ENCODE measurements at places on chromosomes 13 and 19.

- no peak for DNase-seq
These were observed 1.2 kb downstream of the VASP start for GRCh38 chr19:45508417-45508860.

GRCh38 chr13:74128156-74128767 is 5.9 kb downstream of the KLF12 start:
- DNase-seq, result no peak

- no peak for DNase-seq
These were observed 223.0 kb downstream of the TSHZ3 start for GRCh38 chr19:31126236-31126635.

GRCh38 chr13:106650690-106651205 is 82.8 kb upstream of the ARGLU1 start:
- DNase-seq, result no peak

DNA sequence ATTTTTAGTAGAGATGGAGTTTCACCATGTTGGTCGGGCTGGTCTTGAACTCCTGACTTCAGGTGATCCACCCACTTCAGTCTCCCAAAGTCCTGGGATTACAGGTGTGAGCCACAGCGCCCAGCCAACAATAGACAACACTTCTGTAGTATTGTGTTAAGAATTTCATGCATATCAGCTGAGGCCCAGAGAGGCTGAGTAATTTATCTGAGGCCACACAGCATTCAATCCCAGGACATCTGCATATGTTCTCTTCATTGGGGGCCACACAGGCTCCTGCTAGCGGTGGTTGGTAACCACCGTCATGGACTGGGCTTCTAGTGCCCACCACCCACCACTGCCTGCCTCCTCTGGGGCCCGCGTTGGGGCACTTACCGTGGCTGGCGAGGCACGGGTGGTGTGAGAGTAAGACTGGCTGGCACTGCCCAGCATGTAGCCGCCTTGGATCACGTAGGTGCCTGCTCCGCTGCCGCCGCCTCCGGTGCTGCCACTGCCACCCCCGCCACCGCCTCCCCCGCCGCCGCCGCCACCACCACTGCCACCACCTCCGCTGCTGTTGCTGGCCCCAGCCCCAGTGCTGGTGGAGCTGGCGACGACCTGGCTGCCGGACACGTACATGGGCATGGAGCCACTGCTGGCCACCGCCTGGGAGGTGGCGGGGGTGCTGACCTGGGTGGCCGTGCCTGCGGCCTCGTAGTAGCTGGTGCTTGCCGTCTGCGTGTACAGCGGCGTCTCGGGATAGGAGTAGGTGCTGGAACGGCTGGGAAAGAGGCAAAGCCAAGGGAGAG is 20.3 kb downstream of the DCAF15 start:
- DNase-seq, result no peak

DNA sequence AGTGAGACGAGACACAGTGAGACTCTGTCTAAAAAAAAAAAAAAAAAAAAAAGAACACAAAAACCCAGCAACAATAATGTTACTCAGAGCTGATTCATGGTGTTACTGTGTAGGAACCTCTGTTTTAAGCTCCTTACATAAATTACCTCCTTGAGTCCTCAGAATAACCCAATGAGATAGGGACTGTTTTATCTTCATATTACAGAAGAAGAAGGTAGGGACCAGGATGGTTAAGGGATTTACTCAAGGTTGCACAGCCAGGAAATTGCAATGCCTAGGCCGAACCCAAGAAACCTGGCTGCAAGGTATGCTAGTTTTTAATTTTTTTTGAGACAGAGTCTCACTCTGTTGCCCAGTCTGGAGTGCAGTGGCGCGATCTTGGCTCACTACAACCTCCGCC is 1.5 kb upstream of the DAND5 start:
- no peak for DNase-seq

DNA sequence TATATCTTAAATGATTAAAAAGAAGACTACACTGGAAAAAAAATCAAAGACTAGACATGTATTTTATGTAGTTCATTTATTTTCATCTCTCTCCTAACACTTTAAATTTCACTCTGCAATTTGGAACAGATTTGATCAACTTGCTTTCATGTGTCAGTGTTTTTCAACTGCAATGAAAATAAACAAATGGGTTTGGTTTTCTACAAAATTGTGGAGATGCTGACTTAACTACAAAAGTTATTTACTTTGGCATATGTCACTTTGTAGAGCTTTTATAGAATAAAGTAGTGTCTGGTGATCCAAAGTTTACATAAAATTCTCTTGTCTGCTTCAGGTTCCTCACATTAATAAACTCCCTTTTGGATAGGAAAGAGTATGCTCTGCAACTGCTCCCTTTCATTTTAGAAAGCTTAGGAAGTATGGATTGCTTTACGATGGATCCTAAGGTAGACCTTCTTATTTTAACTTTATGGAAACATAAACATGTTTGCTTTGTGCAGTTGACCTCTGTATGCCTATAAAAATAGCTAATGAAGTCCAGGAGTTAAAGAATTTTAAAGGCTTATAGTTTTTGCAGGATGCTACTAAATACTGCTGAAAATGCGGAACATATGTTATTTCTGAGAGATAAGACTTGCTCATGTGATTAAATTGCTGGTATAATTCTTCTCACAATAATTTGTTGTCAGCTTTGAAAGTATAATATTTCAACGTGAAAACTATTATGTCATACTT is 815.9 kb downstream of the PCDH9 start:
- DNase-seq, result no peak

- no peak for DNase-seq
These were observed 103.3 kb downstream of the ZAR1L start for GRCh38 chr13:32211813-32212212.

DNA sequence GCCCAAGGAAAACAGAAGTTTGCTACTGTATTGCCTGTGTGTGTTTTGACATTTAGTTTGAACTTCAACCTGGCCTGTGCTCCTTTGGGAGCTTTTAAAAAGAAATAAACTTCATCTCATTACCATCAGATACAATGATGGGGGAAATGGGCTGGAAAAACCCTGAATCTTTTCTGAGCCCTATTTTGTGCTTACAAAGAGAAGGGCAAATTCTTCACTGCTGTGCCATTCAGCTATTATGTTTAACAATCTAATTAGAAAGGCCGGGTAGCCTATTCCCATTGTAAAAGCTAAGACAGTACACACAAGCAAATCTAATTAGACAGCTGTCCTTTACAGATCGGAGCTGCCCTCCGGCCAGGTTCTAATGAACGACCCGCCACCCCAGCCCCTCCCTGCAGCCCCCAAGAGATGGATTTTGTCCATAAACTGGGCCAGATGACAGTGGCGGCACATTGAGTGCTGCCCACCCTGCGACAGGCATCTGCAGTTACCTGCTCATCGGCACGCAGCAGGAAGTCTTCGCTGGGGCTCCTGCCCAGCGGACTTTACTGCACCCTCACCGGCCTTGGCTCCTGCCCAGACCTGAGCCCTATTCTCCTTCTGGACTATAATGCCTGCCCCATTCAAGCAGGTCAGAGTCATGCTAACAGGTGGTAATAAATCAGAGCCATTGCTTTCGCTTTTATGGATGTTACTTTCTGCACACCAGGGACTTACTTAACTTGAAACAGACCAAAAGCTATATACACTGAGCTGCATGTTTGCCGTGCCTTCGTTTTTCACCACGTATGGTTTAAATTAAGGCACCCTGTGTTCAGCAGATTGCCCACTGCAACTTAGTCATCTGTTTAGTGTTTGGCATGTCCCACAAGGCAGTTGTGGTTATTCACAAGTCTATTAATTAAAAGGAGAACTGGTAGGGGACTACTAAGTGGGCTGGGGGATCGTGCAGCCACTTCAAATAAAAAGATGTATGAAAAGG is 549.6 kb downstream of the FGF9 start:
- DNase-seq, result no peak

GRCh38 chr13:94210816-94211215 is 268.7 kb downstream of the DCT start:
- DNase-seq, result no peak

DNA sequence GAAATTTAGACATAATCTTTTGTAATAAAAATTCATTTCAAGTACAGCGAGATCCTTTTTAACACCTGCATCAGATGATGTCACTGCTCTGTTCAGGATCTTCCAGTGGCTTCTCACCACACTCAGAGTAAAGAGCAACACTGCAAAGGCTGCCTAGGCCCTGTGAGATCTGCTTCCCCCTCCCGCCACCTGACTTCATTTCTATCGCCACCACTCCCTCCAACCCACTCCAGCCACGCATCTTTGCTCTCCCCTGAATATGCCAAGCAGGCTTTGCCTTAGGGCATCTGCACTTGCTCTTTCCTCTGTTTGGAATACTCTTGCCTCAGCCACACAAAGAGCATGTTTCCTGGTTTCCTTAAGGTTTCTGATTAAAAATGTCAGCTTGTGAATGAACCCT is 58.3 kb downstream of the MBNL2 start:
- DNase-seq, result no peak

DNA sequence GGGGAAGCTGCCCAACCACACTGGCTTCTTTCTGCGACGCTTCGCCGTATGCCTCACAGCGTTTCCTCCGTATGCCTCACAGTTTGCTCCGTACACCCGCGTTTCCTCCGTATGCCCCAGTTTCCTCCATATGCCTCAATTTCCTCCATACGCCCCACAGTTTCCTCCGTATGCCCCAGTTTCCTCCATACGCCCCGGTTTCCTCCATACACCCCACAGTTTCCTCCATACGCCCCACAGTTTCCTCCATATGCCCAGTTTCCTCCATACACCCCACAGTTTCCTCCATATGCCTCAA is 22.6 kb downstream of the GAS6 start:
- no peak for DNase-seq
